ENCODE measurements at places on chromosomes 5 and 9.

DNA sequence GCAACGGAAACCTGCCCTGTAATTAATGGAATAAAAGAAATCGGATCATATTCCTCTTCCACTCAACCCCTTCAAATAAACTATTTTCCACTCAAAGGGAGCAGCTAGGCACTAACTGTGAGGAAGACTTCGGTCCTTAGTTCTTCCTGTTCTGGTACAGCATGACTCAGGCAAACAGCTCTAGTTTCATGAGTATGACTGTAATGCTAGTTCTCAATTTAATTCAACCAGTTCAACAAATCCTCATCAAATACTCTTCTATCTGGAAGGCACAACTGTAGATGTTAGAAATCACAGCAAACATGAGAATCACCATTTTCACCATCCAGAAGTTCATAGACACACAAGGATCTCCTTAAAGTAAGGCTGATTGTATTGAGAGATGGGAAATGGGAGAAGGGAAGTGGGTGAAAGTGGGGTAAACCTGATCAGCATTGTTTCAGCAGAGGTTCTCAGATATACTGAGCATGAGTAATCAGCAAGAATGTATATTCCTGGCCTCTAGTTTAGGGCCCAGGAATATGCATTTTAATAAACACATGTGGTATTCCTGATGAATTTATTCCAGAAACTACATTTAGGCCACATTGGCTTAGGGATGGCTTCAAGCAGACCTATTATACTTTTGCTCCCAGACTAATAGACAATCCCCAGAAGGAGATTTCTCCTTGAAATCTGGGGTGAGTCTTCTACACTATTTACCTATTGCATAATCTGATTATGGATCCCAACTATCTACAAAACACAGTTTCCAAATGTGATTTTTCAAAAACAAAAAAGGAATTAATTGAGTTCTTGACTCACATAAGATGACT is 141.1 kb upstream of the SLC12A2 start:
- DNase-seq = no peak

GRCh38 chr9:105138306-105138801 is 106.1 kb upstream of the SLC44A1 start:
- DNase-seq = no peak

DNA sequence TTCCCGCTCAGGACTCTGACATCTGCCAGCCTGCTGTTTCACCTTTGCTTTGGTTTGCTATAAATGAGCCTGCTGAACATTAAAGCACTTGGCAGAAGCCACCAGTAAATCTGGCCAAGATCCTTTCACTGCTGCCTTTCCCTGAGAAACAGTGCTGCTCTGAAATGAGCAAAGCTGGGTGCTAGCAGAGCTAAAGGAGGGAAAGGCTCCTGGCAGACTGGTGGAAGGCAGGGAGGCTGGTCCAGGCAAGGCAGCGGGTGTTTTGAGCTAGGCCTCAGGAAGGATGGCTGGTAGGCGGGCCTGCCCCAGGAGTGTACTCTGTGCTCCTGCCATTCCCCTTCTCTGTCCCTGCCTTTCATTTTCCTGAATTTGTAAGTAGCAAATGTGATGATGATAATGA is 52.5 kb upstream of the PTGS1 start:
- DNase-seq = no peak

DNA sequence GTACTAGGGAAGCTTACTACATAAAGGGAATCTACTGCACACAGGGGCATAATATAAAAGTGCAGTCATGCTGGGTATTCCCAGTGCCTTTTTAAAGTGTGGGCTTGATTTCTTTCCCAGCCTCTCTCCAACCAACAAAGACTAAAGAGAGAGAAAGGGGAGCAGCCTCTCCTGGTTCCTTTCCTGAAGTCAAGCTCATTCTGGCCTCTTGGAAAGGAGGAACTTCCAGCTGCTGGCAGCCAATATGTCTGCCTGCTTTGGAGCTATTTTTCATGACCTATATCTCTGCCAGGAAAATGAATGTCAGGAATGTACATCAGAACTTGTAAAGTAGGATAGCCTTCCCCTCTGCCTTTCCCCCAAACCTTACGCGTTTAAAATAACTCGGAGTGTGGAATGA is 57.1 kb downstream of the RAB3C start:
- no peak for DNase-seq

GRCh38 chr9:95001720-95002119 is 275.2 kb downstream of the AOPEP start:
- DNase-seq = no peak

GRCh38 chr9:26548781-26549290 is 343.8 kb downstream of the CAAP1 start:
- no peak for DNase-seq

DNA sequence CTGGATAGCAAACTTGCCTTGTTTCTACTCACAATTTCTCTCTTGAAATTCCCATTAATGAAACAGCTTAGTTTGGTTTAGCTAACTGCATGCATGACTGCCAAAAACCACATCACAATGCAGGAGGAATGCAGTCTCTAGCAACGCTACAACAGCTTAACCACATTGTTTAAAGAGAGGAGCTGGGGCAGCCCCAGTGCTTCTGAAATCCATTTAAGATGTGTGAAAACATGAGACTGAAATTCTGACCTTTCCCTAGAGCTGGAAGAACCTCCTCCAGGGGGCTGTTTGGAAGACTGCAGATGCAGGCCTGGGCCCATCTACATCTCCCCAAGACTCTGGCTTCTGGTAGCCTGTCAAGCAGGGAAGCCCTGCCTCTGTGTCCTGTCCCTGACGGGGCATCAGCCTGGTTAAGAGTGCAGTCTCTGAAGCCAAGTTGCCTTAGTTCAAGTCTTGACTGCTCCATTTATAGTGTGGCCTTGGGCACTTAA is 157.1 kb downstream of the ZNF462 start:
- DNase-seq = no peak

- DNase-seq = no peak
Measured at GRCh38 chr5:65290677-65291076, 191.0 kb downstream of the ADAMTS6 start.

DNA sequence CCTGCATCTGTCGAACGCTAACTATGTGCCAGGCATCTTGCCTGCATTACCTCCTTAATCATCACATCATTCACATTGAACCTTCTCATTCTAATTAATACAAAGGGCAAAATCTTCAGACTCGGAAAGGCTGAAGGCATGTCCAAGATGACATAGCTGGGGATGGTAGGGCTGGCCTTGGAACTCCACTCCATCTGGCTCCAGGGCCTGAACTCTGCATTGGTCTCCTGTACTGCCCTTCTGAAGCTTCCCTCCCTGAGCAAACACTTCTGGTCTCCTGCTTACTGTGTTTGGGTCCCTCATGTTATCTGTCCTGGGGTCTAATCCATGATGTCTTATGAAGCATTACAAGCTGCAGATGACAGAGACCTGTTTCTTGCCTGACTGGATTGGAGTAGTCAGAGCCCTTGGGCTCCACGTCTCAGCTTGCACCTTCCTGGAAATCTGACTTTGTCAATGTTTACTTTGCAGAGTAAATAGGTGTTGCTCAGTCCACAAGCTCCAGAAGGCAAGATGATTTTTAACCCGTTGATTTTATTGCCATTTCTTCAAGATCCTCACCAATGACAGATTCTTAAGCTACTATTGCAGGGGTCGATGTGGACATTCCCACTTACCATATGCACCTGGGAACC is 106.1 kb downstream of the GALNT10 start:
- DNase-seq = no peak

- no peak for DNase-seq
Measured at GRCh38 chr9:134152022-134152448, 12.3 kb downstream of the RNU6ATAC start.

DNA sequence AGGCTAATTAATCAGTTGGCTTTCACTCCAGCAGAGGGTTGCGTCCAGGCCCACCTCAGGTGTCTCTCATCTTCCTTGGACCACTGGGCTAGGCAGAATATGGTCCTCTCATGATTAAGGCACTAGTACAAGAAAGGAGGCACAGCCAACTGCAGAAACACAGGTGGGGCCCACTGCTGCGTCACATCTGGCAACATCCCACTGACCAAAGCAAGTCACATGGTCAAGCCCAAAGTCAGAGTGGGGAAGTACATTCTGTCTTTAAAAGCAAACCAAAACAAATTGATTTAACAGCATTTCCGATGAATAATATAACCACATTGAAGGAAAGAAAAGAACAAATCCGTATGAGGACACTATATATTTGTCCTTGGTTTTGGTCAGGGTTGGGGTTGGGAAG is 28.0 kb upstream of the UBTD2 start:
- DNase-seq = no peak

DNA sequence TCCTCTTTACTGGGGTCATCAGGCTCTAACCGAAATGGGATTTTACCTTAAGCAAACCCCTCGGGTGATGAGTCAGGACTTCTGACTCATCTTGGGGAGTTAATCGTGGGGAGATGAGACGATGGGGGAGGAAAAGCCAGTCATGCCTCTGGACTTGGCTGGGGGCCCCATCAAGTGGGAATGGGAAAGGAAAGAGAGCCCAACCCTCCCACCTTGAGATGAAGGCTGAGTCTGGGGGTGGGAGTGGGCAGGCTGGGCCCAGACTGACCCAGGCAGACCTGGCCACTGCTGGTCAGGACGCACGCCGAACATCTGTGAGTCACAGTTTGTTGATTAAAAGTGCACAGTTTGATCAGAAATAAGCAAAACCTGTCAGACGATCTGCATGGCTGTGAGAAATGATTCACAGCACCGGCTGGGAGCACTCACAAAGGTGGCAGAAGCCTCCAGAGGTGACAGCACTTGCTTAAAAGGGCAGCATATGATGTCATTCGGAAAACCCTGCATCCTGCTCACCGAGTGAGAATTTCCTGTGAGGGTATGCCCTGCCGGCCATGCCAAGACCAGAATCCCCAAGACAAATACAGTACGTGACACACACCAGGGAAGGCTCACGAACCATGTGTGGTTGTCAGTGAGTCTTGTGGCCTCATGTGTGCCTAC is 50.0 kb upstream of the SLC25A51 start:
- DNase-seq = peak; percentile 29

DNA sequence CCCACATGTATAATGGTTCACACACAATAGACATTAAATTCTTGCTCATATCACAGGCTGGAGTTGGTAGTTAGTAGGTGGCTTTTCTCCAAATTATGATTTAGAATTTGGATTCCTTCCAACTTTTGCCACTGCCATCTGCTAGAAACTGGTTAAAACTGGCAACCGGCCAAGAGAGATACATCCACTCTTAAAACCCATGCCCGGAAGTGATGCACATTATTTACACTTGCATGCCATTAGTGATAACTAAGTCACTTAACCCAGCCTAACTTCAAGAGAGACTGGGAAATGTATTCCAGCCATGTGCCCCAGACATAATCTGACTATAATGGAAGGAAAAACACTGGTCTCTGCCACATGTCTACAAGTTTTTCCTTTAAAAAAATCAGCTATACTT is 395.7 kb upstream of the SEMA6A start:
- DNase-seq = no peak

GRCh38 chr9:33676746-33677505 is 118.4 kb upstream of the PRSS3 start:
- DNase-seq = peak; percentile 2

DNA sequence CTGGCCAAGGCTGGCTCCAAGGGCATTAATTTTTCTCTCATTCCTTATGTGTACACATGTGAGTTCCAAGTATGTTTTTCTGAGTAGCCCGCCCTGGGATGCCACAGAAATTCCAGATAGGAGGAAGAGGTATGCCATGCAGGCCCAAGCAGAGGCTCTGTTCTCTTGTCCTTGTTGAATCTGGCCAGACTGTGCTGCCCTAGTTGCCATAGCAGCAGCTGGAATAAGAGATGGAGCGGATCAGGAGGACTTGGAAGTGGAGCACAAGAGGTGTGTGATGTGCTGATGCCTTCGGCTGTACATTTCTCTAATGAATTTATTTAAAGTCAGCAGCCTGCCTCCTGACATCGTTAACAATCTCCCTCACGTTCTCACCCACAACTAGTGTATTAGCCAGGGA is 235.6 kb upstream of the RPS23 start:
- DNase-seq = no peak

- no peak for DNase-seq
Measured at GRCh38 chr5:143771189-143771588, 40.8 kb upstream of the HMHB1 start.
